ENCODE measurements at places on chromosomes 12 and 14.

GRCh38 chr14:60502541-60502940 lies 6.4 kb upstream of the SIX6 start:
- no peak for DNase-seq

GRCh38 chr12:78414071-78414470 lies 450.5 kb upstream of the SYT1 start:
- no peak for DNase-seq

GRCh38 chr12:19131025-19131444 lies 1.5 kb downstream of the PLEKHA5 start:
- no peak for DNase-seq

- DNase-seq, result no peak
These were observed 71.4 kb upstream of the SRSF5 start for GRCh38 chr14:69695322-69696203.

All from Jurkat, Clone E6-1 (cell line).